ENCODE measurements at places on chromosomes 1 and 21.

GRCh38 chr1:10473145-10473765 is 926 bp upstream of the DFFA start:
- no peak for DNase-seq

- DNase-seq: no peak
Observed at GRCh38 chr21:44079846-44080245, 27.4 kb upstream of the PWP2 start.

- DNase-seq: no peak
Observed at GRCh38 chr1:80769208-80769750, 1031.5 kb upstream of the ADGRL2 start.

DNA sequence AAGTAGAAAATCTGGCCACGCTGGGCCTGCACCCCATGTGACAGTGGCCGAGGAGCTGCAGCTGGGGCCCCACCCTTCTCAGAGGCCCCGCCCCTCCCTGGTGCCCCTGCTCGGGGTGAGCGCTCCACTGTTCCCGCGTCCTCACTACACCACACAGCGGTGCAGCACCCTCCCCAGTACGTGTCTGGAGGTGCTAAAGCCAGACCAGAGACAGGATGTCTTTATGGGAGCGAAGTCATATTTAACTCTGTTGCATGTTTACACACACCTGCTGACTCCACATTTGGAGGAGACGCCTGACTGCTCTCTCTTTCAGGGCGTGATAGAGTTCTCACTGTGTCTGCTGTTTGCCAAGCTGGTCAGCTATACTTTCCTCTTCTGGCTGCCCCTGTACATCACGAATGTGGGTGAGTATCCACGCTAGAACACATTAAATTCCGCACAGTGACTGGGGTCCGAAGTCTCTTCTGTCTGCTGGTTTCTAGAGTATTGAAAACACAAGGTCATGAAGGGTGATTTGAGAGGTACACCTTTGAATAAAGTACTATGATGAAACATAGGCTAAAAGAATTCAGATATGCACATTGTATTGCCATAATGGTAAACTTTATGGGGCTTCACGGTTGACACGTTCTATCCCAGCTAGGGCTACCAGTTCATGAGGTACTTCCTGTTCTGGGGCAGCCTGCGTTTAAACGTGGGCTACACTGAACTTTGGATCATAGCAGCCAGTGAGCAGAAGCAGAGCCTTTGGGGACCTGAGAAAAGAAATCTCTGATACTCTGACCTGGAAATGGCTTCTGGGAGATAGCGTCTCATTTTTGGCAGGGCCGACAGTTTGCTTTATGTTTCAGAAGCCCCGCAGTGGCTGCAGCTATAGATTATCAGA is 48.4 kb downstream of the SLC37A1 start:
- peak; percentile 80 for DNase-seq

GRCh38 chr1:63601061-63601460 is 7.8 kb downstream of the PGM1 start:
- DNase-seq: no peak

GRCh38 chr21:28068455-28069358 is 924.0 kb downstream of the LTN1 start:
- no peak for DNase-seq

GRCh38 chr1:233255145-233255544 is 40.4 kb downstream of the PCNX2 start:
- DNase-seq: no peak

DNA sequence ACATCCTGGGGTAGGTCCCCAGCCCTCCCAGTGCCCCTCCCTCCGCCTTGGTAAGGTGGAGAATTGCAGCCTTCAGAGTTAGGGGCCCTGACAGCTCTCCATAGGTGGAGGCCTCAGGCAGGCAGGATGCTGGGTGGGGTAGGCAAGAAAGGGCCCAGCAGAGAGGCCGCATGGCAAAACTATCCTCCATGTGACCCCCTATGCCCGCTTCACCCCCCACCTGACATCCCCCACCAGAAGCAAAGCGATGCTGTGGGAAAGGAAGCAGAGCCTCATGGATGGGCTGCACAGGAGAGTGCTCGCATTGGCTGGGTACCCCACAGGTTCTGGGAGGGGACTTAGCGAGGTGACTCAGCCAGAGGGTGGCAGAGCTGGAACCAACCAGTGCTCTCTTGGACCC is 1.6 kb downstream of the S100A9 start:
- DNase-seq: no peak

- peak; percentile 92 for DNase-seq
Observed at GRCh38 chr1:209106237-209106741, 477.2 kb upstream of the CAMK1G start.

GRCh38 chr1:29364101-29364678 is 127.9 kb downstream of the PTPRU start:
- no peak for DNase-seq

DNA sequence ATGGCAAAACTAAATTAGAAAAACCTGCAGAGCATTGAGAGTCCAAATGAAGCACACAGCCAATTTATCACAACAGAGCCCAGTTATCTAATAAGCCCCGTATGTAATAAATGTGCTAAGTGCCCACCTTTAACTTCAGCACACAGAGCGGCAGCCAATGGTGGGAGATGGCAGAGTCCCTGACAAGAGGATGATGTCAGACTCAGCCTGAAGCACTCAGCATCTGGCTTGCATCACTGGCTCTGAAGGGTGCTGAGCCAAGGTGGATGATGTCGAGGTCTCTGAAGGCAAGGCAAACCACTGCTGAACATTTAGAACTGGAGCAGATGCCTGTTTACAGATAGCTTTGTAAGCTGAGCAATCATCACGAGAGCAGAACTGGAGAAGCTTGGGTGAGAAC is 118.3 kb downstream of the NUF2 start:
- DNase-seq: no peak

GRCh38 chr1:21175670-21176581 is 771 bp downstream of the EIF4G3 start:
- peak; percentile 27 for DNase-seq

- DNase-seq: no peak
Observed at GRCh38 chr1:162389021-162389818, 7.7 kb downstream of the C1orf226 start.

DNA sequence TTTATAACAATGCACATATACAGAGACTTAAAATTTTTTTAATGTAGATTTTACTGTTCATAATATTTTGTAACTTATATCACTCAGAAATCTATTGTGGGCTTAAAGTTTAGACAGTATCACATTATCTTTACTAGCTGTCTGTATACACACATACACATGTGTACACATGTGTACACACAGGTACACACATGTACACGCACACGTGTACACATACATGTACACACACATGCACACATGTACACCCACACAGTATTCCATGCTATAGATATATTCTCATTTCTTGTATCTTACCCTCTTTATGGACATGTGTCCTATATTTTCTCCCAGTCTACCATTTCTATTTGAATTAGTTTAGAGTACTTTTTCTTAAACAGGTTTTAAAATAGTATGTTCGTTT is 123.3 kb downstream of the USP25 start:
- no peak for DNase-seq

GRCh38 chr1:18955441-18956192 is 859 bp downstream of the IFFO2 start:
- DNase-seq: peak; percentile 11

DNA sequence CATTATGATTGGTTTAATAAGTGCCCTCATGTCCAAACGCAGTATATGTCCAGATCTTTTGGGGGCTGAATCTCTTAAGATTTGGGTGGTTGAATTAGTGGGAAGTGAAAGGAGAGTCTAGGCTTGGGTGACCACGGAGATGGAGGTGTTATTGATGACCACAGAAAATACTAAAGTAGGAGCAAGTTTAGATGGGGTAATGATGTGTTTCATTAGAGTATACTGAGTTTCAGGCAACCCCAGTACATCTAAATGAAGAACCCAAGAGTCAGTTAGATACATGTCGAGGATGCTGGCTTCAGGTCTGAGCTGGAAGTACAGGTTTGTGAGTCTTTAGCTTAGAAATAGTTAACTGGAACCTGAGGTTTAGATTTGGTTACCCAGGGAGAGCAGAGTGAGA is 6.5 kb upstream of the ZZZ3 start:
- no peak for DNase-seq

DNA sequence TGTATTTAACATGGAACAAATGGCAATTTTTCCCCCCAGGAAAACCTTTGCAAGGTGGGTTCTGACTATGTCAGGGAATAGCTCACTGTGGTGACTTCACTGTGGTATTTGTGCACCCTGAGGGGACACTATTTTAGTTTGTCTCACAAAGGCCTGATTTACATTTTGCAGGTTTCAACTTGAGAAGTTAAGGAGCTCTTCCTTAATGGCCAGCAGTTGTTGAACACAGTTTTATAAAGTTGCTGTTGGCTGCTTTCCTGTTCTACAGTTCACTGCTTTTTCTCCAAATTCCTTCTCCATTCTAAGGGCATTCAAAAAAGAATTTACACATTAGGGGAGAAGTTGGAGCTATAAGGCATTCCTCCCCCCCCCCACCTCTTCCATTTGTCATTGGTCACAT is 4.6 kb downstream of the LAMC1 start:
- DNase-seq: no peak

GRCh38 chr1:221440658-221441057 is 301.2 kb downstream of the DUSP10 start:
- DNase-seq: no peak

GRCh38 chr1:160206421-160207117 is 1.4 kb downstream of the PEA15 start:
- DNase-seq: peak; percentile 44

GRCh38 chr1:172144445-172145061 is 275.9 kb upstream of the C1orf105 start:
- DNase-seq: no peak

GRCh38 chr21:18007121-18007520 is 188.0 kb upstream of the C21orf91 start:
- DNase-seq: peak; percentile 55

DNA sequence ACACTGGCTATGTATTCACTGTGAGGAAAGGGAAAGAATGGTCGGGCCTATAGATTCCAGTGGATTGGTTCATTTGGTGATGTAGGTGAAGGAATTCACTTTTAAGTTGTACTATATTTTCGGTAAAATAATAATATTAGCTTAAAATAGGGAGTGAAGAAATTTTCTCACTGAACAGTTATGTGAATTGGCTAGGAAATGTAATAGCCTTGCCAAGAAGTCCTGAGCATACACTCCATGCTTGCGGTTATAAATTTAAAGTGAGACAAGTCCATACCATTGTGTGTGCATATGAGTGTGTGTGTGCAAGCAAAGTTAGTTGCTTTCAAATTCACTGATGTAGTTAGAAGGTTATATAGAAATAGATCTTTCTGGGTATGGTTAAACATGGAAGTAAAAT is 1651.0 kb downstream of the NCAM2 start:
- no peak for DNase-seq

GRCh38 chr1:113392541-113393128 is 2.3 kb downstream of the MAGI3 start:
- DNase-seq: no peak

DNA sequence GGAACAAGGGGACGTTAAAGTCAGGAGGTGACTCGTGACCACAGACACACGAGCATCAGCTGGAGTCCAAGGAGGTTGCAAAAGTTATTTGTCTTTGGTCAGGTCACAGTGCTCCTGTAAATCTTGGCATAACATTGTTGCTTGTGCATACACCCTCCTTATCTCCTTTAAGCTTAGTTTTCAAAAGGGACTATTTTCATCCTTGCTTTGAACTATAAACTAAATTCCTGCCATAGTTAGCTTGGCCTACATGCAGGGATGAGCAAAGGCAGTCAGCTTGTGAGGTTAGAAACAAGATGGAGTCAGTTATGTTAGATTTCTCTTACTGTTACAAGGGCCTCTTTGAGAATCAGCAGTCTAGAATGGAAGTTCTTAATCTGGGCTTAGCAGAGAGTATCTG is 28.0 kb upstream of the FASLG start:
- no peak for DNase-seq

DNA sequence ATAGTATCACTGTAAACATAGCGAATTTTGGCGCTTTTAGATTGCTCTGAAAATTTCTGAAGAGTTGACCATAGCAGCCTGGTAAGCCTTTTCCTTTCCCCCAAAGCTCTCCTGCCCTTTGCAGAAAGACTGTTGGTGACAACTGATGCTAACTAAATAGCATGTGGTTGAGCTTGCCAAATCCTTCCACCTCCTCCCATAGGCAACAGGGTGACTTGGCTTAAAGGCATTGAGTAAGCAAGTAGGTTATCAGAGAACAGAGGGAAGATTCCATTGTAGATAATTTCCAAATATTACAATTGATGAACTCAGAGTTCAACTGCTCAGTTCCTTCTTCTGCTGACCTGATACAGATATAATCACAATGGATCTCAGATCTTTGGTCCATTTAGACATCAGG is 19.9 kb upstream of the HMGCL start:
- no peak for DNase-seq

GRCh38 chr1:211305044-211305443 is 21.6 kb upstream of the TRAF5 start:
- DNase-seq: no peak

DNA sequence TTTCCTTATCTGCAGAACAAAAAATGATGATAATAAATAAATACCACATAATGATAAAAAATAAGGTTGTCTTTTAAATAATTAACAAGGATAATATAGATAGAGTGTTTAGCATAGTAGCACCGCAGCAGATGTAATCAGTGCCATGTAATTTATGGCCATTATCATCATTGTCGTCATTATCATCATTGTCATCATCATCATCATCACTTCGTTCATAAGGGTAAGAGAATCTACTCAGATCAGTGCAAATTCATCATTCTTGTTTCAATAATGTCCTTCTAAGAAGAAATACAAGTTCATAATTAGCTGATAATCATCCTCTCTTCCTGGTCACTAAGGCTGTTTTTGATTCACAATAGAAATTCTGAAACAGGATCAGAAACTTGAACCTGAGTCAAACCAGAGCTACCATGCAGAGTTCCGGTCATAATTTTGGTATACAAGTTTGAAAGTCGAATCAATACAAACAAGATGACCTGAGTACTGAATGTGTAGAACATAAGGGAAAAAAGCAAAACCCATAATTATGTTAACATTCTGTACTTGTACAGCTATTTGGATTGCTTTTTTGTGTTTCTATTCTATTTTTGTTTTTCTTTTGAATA is 172.0 kb downstream of the LRRC40 start:
- no peak for DNase-seq

DNA sequence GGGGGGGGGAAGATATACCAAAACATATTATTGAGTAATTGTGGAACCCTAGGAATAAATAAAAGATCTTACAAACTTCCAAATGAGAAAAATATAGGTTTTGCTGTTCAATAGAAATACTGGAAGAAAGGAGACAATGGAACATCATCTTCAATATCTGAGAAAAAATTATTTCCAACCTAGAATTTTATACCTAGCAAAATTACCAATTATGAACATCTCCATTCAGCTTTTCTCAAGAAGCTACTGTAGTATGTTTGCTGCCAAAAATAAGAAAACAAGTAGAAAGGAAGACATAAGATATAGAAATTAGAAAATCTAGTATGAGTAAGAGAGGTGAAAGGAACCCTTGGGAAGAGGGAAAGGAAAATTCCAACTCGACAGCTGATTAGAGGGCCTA is 84.0 kb downstream of the GPR52 start:
- DNase-seq: no peak

All from COR-L47 (cell line).